ENCODE measurements at places on chromosomes 1 and 21. TPM values are rescaled to one million over a fixed set of nuclear protein-coding genes. Genes with fewer than 3 reads are reported as not detected.

DNA sequence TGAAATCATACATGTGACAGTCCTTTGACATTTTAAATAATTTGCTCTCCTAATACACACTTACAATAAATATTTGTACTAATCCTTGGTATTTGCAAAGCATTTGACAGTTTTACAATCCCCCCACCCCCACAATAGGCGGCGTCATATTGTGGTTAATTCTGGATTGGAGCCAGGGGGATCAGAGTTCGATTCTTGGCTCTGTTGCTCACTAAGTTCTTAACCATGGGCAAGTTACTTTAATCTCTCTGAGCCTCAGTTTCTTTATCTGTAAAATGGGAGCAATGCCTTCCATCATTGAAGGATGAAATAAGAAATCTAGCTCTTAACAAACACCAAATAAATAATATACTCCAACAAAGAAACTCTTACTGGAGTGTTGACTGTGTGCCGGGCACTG lies 23.8 kb downstream of the CACNA1S start:
- DNase-seq: no peak

The IVL gene
- not detected for total RNA-seq

The BRINP2 gene
- not detected for total RNA-seq

The HSD3B2 gene
- total RNA-seq: not detected

- no peak for DNase-seq
Observed at GRCh38 chr1:40299366-40300248, 17.5 kb downstream of the COL9A2 start.

DNA sequence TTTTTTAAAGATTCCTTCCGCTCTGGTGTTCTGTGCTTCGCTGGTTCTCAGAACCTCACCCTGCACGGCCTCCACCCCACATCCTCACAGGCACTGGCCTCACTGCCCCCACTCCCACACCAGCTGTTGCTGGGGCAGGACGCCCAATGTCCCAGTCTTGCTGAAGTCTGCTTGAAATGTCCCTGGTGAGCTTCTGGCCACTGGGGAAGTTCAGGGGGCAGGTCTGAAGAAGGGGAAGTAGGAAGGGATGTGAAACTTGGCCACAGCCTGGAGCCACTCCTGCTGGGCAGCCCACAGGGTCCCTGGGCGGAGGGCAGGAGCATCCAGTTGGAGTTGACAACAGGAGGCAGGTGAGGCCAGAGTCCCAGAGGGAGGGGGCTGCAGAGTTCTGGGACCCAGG lies at the start of gene C1QA:
TSS of gene C1QA (plus strand) at position 276 of the 400 bp plus-strand sequence. CDS start 989 bp downstream, outside the sequence.
- DNase-seq: no peak

- no peak for DNase-seq
Observed at GRCh38 chr1:160541622-160542302, 18.7 kb upstream of the SLAMF6 start.

Data from dermis blood vessel endothelial cell (primary cell).